ENCODE measurements at places on chromosomes 7 and 10. TPM values are rescaled to one million over a fixed set of nuclear protein-coding genes. Genes with fewer than 3 reads are reported as not detected.

TUBB8 gene
- not detected for total RNA-seq

EFCAB10 gene
- total RNA-seq, result 2.6 TPM

BMI1 gene
- total RNA-seq, result 85.7 TPM

OR6B1 gene
- not detected for total RNA-seq

GFRA1 gene
- 44.0 TPM for total RNA-seq

OPTN gene
- 32.4 TPM for total RNA-seq

C10orf67 gene
- not detected for total RNA-seq

OR2A7 gene
- total RNA-seq, result 2.8 TPM

ANKRD26 gene
- total RNA-seq, result 4.1 TPM

SLC26A3 gene
- total RNA-seq, result 0.55 TPM

YWHAG gene
- 34.4 TPM for total RNA-seq

VWDE gene
- not detected for total RNA-seq

RPEL1 gene
- not detected for total RNA-seq

CTAGE8 gene
- total RNA-seq, result not detected

VPS37D gene
- total RNA-seq, result 8.8 TPM

CLEC2L gene
- 0.21 TPM for total RNA-seq

OLAH gene
- not detected for total RNA-seq

GSTO2 gene
- total RNA-seq, result under 0.01 TPM

CH25H gene
- not detected for total RNA-seq

EXOC4 gene
- total RNA-seq, result 27.6 TPM

TAS2R3 gene
- 26.6 TPM for total RNA-seq

PALD1 gene
- 1.8 TPM for total RNA-seq

GPNMB gene
- 127 TPM for total RNA-seq

CTAGE4 gene
- total RNA-seq, result 0.26 TPM

SEPTIN7 gene
- total RNA-seq, result 503 TPM

Measured in uterus (tissue), 4 donors.